ENCODE measurements at places on chromosomes 3 and 15.

DNA sequence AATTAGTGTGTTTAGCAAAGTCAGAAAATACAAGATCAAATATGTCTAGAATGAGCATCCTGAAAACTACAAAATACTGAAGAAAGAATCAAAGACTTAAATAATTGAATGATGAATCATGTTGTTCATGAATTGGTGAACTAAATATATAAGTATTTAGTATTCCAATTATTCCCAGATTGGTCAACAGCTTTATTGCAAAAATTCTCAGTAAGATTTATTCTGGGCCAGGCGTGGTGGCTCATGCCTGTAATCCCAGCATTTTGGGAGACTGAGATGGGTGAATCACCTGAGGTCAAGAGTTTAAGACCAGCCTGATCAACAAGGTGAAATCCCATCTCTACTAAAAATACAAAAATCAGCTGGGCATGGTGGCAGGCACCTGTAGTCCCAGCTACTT lies 250.0 kb upstream of the NECTIN3 start:
- DNase-seq, result no peak

GRCh38 chr15:101526021-101526420 lies 36.5 kb upstream of the PCSK6 start:
- no peak for DNase-seq

GRCh38 chr15:41001524-41002214 lies 48.4 kb downstream of the CHAC1 start:
- no peak for DNase-seq

GRCh38 chr15:67199881-67200763 lies 54.3 kb downstream of the AAGAB start:
- no peak for DNase-seq

- DNase-seq, result no peak
Measured at GRCh38 chr3:178519701-178520100, 16.5 kb upstream of the KCNMB2 start.
